Mammary epithelial cell (primary cell): ENCODE measurements at places on chromosomes 2 and 18.
A peak's percentile ranks its signal among the peaks of the same experiment; 100 is the strongest.

- DNase-seq, result peak; percentile 79
Observed at GRCh38 chr2:9440058-9440727, 16.7 kb downstream of the CPSF3 start.

DNA sequence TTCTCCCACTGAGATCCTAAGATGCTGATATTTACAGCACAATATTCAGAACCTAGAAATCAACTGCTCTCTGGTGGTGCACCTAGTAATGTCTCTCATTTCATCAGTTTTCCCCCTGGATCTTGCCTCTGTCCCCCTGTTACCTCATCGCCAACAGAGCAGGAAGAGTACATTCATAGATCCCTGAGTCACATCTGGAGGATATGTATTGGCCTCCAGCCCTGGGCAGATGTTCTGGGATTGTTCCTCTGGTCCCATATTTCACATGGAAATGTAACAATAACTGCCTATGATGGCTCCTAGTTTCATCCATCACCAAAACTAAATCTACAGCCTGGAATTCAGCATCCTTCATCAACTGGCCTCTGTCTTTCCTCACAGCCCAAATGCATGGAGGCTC lies 278.8 kb upstream of the SLC14A2 start:
- DNase-seq, result no peak

GRCh38 chr18:71189581-71189980 lies 900.7 kb downstream of the SOCS6 start:
- DNase-seq, result no peak

DNA sequence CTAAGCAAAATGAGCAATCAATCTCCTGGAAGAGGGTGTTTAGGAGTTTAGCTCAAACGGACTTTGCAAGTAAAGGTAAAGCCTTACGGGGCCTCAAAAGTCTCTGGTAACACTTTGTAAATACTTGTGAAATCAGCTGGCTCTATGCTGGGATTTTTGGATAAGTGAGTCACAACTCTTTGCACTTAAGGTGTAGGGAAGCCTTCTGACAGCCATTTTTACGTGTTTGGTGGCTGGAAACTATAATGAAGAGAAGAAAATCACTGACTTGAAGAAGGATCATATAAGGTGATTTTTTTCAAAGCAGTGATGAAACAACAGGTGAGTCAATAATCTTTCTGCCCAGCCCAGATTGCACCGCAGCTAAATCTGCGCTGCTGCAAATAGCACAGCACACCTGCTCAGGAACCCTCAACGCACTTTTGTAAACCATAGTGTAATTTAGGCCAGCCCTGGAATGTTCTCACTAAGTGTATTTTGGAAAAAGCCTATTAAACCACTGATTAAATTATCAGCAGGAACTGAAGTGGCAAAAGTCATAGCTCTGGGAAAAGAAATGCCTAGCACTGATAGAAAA lies 218.8 kb downstream of the AGPS start:
- no peak for DNase-seq
